ENCODE measurements at places on chromosomes 7 and 10.
A peak's percentile ranks its signal among the peaks of the same experiment; 100 is the strongest.

DNA sequence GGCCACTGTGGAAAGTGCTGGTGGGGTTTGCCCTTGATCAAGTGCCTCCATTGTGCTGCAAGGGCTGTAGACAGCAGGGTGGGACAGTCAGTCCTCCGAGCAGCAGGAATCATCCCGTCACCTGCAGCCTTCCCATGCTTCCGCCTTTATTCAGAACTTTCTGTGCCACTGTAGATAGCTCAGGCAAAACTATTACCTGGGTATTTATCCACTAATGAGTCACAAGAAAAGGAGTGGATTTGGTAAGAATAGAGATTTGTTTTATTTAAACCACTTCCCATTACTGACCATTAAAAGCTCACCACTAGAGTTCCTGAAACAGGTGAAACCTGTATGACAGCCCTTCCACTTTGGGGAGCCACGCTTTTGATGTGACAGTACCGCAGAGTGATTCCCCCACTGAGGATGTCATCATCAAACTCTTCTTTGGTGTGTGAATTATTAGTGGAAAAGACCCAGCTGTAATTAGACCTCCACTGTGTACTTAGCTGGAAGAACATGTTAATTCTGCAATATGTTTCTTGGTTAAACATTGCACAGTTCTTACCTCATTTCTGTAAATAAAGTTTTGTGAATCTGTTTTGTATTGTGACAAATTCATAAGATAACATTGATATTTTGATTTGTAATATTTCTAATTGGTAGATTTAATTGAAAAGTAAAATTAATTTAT lies 208.8 kb downstream of the MLLT10 start:
- DNase-seq: no peak

- no peak for DNase-seq
These were observed 30.7 kb upstream of the RASGEF1A start for GRCh38 chr10:43297534-43297933.

- DNase-seq: no peak
These were observed 16.7 kb upstream of the CLIP2 start for GRCh38 chr7:74272305-74273038.

GRCh38 chr10:99276848-99277486 lies 41.3 kb upstream of the HPSE2 start:
- DNase-seq: no peak

GRCh38 chr10:6600224-6600987 lies 20.3 kb upstream of the PRKCQ start:
- DNase-seq: no peak

- no peak for DNase-seq
These were observed 45.7 kb downstream of the VAX1 start for GRCh38 chr10:117092386-117092785.

DNA sequence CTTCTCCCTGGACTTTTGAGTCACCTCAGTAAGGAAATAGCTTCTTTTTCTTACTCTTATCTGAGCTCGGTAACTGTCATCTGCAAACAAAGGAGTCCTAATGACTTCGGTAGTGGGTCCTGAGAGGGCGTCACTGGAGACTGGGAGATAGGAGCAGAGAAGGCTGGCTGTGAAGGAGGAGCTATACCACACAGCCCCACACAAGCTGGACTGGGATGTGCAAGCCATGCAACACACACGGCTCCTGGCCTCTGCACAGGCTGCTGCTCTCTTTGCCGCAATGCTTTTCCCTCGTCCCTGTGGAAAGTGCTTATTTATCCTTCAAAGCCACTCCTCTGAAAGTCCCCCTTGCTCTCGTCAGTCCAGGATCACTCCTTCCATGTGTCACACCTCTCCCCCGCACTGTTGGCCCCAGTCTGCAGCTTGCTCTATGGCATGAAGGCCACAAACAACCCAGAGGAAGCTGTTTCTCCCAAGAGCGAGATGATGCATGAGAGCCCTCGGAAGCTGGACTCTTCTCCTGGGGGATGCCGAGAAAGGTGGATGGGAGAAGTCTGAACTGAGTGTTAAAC lies 14.9 kb downstream of the TMEM273 start:
- DNase-seq: no peak

GRCh38 chr7:30330134-30331111 lies 46.0 kb downstream of the ZNRF2 start:
- no peak for DNase-seq

DNA sequence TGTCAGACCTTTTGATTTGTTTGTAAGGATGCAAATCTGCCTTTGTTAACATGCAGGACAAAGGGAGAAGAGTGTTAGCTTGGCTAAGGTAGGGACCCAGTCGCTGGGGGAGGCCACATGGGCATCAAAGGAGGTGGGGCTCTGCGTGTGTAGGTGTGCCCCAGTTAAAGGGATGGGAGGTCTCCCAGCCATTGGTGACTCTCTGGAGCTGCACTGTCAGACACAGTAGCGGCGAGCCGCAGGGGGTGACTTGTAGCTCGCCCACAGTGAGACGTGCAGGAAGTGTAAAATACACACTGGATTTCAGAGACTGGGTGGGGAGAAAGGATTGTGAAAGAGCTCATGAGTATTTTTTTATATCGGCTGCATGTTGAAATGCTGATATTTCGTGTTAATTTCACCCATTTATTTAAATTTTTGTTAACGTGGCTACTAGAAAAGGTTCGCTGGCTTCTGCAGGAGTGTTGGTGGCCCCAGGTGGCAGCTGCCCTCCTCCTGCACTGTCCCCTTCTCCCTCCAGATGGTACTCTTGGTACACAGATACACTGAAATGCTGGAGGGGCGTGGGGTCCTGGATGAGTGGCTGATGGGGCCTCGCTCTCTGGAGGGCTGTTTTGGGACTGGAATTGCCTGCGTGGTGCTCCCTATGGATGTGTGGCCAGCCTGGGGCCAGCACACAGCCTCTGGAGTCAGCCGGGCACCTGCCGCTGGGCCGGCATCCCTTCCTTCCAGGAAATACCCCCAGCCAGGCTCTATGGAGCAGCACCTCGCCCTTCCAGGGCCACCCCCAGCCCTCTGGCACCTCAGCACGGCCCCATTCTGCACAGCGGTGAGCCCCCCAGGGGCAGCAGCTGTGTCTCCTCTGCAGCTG lies 59.2 kb downstream of the LHPP start:
- DNase-seq: no peak

GRCh38 chr7:35716038-35716803 lies 21.3 kb upstream of the HERPUD2 start:
- DNase-seq: no peak

- DNase-seq: no peak
These were observed 111.5 kb downstream of the BMPER start for GRCh38 chr7:34016876-34017275.

- peak; percentile 40 for DNase-seq
These were observed 78.9 kb downstream of the MKI67 start for GRCh38 chr10:128047351-128047750.

- no peak for DNase-seq
These were observed 23.6 kb downstream of the GNA12 start for GRCh38 chr7:2820508-2820934.

DNA sequence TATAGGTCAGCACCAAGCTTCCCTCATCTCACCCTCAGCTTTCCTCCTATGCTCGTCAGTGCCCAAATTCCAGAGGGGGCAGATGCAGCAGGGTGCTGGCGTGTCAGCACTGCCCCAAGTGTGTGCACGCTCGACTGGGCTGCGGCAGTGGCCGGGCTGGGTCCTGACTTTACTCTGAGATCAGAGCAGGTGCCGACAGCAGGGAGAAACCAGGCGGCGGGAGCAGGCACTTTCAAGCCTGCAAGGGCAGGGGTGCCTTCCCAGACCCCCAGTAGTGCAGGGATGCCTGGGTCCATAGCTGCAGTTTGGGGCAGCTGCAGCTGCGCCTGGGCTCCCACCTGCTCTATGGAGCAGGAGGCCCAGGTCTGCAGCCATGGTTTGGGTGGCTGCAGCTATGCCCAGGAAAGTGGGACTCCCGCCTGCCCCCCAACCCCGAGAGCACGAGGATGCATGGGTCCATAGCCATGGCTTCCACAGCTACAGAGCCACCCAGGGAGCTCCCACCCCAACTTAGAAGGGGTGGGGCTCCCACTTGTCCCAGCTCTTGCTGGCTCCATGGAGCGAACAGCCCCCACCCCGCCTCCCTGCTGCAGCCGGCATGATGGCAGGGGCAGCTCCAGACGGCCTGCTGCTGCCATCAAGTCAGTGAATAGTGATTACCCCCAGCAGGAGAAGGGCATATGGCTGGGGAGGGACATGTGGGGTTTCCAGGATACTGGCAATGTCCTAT lies 199.2 kb upstream of the KMT2E start:
- DNase-seq: no peak

GRCh38 chr7:90238583-90238982 lies 6.4 kb upstream of the CFAP69 start:
- no peak for DNase-seq

DNA sequence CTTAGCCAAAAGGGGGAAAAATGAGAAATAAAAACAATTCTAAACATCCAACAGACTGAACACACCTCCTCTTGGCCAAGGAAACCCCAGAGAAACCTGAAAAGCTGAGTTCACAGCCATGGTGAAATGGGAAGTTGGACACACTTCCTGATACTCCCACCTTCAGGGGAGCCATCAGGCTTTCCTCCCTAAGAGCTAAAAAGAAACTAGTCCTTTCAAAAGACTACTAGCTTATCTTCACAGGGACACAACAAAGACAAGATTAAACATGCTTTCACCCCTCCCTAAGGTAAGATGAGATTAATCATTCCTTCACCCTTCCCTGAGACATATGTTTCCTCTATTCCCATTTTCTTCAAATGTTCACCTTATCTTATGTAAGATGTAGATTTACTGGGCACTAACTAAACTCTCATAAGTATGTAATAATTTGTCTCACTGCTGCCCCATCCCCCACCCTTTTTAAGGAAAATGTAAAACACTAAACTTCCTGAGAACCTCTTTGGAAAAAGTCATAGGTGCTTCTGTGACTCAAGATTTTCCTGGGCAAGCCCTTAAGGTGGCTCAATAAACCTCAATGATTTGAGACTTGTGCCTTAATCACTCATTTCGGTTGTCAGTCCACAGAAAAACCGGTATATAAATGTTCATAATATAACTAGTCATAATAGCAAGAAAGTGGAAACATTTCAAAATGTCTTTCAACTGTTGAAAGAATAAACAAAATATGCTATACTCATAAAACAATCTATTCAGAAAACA lies 40.5 kb downstream of the HTR7 start:
- DNase-seq: no peak

DNA sequence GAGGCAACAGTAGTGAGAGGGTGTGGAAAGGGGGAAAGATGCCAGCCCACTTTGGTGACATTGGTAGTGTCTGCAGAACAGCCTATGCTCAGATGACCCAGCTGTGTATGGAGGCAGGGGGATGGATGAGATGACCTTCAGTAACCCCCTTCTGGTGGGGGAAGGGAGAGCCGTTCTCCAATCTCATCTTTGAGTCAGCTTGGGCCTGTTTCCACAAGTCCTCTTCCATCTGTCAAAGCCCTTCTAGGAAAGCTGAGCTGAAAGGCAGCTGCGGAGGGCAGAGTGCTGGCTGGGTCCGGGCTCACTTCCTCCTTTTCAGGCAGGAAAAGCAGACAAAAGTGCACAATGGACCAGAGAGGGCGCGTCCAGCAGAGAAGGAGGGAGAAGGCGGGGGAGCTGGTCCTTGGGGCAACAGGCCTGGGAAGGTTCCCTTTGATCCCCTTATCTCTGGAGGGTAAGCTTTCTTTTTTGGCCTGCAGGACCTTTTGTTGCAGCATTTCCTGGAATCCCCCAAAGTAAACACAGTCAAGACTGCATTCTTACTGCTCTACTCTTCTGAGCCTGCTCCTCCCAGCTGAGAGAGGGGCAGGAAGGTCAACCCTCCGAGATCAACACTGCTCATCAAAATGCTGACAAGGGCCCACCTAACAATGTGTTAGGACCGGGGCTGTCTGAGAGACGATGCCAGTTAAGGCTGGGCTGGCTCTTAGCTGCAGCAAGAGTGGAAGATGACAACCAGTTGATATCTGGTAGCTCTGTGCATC lies 1.2 kb upstream of the LRMDA start:
- no peak for DNase-seq

DNA sequence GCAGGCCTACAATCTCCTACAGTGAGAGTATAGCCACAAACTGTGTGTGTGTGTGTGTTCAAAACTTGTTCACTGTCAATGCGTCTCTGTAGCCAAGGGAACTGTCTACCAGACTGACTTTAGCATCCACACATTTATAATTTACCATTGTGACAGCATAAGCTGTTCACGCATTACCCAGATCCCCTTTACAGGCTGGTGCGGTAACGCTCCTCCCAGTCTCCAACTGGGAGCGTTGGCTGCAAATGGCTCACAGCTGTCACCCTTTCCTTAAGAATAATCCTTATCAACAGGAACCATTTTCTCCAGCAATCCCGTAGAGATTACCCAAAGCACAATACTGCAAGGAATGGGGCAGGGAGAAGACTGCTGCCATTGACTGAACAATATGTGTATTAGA lies 199.5 kb downstream of the GPAM start:
- no peak for DNase-seq

DNA sequence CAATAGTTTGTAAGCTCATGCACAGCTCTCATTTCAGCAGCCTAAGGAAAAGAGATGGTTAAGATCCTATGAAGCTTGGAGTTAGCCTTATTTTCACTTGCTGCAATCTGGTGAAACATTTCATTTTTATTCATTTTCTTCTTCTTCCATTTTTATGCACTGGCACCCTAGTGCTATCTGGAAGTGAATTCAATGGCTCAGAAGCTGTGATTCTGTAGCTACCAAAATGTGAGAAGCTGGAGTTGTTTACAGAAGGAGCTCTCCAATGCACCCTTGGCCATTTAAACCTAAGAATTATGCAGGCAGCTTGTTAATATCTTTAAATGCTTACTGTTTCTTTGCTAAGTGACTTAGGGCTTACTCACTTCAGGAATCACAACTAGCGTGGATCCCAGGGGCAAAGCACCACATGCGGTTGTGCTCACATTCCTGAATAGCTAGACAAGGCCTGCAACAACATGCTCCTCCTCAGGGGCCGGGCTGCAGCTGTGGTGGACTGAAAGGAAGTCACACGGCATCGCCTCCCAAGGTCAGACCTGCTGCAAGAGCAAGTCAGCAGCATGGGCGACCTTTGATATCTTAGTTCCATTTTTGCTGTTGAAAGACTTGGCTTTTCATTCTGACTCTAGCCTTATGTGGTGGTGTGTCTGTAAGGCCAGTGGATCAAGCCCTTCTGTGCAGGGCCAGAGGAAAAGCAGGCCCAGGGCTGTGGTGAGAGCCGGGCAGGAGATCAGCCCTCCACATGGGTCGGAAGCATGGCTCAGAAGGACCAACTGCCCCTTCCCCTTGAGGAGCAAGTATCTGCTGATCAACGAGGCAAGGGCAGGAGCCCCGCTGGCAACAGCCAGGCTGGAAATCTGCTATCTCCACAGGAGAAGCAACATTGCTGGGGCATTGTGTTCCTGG lies 91.9 kb upstream of the MBL2 start:
- no peak for DNase-seq

GRCh38 chr7:70856901-70857630 lies 274.9 kb upstream of the GALNT17 start:
- peak; percentile 3 for DNase-seq

DNA sequence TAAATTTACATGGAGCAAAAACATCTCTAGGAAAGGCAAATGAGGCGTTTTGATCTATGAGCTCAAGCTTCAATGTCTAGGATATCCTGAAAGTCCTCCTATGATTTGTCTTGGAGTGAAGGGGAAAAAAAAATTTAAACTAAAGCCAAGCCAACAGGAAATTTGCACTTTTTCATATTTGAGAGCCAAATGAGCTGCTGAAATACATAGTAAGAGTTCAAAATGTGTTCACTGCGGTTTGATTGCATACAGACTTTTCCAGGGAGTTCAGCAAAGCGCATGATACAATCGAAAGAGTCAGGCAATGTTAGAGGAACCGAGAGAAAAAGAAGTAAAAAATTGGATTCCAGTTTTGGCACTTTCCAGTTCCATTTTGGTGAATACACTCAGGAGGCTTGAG lies 633.4 kb upstream of the MGMT start:
- no peak for DNase-seq
